CD4-positive, alpha-beta T cell treated with Interleukin-6 at 100 ng/mL for 8 hours (primary cell): ENCODE measurements at places on chromosomes 2 and 18.

- no peak for DNase-seq
Observed at GRCh38 chr2:239361311-239361642, 39.5 kb downstream of the HDAC4 start.

- DNase-seq: no peak
Observed at GRCh38 chr2:226705965-226706364, 93.7 kb downstream of the IRS1 start.

- DNase-seq: no peak
Observed at GRCh38 chr18:63260380-63260754, 59.2 kb downstream of the BCL2 start.

DNA sequence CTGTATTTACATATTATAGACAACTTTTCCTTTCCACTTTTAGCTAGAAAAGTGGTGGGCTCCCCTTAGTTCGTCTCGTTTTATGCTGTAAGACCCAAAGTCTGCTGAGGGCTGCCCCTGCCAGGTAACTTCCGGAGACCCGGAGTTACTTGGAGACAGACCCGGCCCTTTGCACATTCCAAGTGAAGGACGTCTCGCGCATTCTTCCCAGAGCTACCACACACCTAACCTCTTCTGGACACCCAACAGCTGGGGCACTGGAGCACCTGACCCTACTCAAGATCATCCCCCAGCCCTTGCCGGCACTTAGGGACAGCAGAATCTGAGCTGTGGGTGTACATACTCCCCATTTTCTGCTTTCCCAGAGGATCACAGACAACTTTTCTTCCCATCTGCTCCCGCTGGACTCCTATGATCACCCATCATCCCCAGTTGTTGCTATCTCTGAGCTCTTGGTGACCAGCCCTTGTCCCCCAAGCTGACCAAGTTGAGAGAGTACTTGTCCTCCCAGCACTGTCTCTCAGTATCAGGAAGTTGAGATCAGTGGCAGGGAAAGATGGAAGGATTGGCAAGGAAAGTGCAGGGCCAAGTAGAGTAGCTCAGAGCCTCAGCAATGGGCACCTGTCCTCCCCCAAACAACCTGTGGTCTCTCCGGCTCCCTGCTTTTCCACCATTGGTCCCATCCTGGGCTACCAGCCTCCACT, 8.4 kb upstream of the SATB2 start:
- no peak for DNase-seq

DNA sequence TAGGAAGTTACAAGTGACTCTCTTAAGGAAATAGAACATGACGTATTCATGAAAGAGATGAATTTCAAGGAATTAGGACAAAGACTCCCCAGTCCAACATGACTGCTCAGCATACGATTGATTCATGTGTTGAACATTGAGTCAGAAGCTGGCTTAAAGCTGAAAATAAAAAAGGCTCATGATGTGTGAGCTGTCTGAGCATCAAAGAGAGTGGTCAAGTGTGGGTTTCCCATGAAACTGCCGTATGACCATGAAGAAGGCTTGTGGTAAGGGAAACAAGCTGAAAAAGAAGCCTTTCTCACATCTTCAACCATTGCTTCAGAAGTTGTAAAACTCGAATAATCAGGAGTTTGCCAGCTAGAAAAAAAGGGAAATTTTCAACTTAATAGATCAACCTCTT, 201.9 kb upstream of the APCDD1 start:
- no peak for DNase-seq

DNA sequence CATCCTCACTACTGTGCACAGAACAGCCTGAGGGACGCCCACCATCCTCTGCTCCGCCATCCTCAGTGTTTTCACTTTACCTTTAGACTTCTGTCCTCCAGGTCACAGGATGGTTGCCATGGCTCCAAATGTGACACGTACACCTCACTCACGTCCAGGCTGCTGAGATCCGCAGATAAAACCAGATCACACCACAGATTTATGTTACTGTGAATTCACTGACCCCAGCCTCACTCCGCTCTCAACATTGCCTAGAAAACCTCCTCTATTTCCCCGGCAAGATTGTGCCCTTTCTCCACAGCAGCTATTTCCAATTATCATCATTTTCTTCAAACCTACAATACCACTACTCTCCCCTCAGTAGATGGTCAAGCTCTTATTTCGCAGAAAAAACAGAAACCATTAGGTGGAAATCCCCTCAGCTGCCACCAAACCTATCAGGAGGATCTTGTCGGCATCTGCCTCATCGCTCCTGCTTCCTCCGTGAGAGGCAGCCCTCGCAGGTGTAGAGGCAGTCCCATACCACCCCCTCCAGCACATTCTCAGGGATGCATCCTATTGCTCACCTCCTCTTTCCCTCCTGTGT, 49.8 kb upstream of the SLC1A4 start:
- peak; percentile 14 for DNase-seq

GRCh38 chr2:129301431-129301913, 678.0 kb upstream of the RAB6C start:
- no peak for DNase-seq

DNA sequence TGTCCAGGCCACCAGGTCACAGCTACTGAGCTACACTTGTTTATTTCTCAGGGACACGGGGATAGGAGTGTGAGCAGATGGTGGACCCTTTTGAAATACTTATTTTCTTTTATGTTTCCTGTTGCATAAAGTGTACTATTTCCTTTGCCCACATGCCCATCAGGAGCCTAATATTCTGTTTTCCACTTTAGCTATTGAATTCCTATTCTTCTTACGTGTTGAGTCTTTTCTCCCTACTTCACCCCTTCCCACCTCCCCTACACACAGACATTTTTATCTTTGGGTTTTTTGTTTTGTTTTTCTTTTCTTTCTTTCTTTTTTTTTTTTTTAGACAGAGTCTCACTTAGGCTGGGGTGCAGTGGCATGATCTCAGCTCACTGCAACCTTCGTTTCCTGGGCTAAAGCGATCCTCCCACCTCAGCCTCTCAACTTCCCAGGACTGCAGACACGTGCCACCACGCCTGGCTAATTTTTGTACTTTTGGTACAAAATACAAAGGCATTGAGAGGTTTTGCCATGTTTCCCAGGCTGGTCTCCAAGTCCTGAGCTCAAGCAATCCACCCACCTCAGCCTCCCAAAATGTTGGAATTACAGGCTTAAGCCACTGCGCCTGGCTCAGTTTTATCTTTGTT, 5.2 kb upstream of the GPR55 start:
- no peak for DNase-seq

DNA sequence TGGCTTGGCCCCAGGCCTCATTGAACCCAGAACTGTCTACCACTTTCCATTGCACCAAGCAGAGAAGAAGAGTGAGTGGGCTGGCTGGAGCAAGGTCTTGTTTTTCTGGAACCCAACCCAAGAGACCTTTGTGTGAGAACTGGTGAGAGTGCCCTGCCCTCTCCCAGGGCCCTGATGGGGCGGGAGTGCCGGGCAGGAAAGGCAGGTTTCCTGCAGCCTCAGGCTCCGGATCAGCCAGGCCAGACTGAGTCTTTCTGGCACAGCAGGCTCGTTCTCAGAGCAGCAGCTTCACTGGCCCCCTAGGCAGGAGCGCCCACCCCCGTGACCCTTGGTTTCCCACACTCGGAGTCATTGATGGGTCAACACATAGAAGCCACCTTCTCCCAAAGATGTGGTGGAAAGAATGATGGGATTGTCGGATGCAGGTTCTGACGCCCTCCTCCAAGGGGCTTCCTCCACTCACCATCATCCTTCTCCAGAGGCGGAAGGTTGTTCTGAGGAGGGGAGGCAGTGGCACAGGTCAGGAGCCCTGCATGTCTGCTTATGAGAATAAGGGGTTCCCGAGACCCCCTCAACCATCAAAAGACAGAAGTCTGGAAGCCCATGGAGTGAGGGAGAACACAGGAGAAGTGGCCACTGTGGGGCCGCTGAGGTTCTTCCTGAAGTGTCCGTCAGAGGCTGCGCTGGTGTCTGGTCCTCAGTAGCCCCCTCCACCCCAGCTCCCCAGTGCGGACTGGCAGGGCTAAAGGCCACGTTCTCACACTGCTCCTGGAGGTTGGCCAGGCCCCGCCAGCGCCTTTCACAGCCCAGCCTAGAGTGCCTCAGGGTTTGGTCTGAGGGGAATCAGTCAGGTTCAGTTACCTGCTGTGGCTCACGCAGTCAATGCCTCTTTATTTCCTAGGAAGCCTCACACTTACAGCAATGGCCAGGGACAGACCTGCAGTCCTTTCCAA, 62.8 kb upstream of the LAPTM4A start:
- DNase-seq: no peak

GRCh38 chr18:11587846-11588245, 21.6 kb upstream of the SLC35G4 start:
- no peak for DNase-seq

DNA sequence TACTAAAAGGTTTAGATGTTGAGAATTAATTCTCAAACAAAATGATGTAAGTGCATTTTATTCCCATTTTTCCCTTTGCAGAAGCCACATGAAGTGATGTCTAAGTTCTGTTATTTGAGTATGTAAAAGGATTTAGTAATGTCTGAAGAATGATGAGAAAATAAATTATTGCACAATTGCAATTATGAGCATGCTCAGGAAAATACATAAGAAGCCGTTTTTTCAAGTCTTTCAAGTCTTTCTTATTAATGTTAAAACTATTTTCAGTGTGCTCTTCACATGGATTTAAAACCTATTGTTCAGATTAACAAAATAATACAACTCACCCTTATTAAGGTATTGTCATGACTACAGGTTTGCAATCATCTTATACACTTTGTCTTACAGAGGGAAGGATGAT, 331.4 kb upstream of the NETO1 start:
- no peak for DNase-seq

GRCh38 chr18:57961876-57962505, 82.0 kb upstream of the NEDD4L start:
- DNase-seq: no peak

DNA sequence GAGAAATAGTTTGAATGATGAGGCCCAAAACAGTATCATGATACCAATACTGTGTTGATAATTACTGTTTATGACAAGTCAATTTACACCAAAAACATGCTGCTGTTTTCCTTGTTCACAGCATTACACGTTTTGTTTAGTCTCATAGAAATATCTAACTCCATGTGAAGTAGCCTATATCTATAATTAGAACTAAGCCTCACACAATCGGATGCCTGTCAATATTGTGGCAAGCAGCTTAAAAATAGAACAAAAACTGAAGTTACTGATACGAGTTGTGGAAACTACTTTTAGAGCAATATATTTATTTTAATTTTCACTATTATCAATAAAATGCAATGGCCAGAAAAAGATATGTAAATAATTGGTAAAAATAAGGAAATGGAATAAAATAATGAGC, 470.8 kb downstream of the ZEB2 start:
- DNase-seq: no peak

DNA sequence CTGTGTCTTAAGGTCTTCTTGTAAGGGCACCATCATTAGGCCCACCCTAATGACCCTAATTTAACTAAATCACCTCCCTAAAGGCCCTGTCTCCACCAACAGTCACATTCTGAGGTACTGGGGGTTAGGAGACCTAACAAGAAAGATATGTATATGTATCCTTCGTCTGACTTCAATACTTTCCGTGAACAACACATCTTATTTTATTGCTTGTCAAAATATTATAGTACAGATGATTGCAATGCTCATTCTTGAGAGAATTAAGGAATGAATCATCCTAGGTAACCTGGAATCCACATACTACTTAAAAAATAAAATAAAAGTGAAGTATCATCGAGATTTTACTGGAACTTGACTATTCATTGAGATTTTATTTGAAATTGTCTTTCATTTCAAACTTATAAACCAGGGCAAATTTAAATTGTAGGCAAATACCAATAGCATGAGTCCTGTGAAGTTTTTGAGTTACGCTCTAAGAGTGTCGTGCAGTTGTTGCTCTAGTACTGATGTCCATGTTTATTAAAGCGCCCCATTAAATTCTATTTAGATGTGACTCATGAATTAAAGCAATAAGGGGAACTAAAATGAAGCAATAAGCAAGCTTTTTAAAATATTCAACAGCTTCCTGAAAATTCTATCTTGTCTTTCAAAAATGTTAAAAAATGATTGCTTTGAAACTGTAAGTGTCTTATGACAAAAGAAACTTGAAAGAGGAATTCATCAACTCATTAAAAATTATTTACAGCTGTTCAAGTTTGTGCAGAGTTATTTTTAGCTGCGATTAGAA, 40.0 kb downstream of the CCDC102B start:
- no peak for DNase-seq

DNA sequence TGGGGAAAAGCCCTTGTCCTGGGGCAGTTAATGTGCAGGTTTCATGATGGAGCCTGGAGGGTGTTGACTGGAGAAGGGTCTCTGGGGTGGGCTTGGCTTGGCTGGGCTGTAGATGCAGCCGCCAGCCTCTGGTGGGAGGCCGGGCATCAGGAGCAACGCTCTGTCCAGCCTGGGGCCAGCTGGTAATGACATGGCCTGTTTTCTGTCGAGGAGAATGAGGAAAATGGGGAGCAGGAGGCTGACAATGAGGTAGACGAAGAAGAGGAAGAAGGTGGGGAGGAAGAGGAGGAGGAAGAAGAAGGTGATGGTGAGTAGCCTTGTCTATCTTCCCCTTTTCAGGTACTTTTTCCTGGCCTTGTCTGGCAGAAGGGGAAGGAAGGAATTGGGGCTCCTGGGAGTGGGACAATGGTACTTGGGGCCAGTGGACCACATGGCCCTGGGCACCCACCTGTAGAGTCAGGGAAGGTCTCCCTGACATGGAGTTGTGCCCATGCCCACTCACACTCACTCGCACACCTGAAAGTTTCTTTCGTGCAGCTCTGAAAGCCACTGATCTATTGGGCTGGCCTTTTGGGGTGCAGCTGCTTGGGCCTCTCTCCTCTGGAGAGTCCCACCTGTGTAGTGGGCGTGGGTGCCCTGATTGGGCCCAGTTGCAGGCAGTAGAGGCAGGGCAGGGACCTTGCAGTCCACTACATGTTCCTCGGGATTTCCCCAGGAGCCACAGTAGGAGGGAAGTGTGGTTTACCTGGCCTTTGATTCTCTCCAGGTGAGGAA, 3.5 kb downstream of the PTMA start:
- no peak for DNase-seq

DNA sequence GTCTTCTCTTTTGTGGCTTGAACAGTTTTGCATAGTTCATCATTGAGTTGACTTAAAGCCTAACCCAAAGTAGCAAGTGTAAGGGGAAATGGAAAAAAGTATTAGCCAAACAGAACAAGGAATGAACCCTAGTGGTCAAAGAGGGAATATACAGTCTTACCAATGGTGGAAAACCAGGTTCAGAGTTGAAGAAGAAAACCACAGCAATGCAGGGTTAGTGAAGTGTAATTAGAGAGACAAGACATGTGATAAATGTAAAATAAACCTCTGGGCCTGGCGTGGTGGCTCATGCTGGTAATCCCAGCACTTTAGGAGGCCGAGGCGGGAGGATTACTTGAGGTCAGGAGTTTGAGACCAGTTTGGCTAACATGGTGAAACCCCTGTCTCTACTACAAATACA, 2.4 kb downstream of the TTN start:
- no peak for DNase-seq
